EH (cell line): ENCODE measurements at places on chromosomes 2 and 18.
A peak's percentile ranks its signal among the peaks of the same experiment; 100 is the strongest.

DNA sequence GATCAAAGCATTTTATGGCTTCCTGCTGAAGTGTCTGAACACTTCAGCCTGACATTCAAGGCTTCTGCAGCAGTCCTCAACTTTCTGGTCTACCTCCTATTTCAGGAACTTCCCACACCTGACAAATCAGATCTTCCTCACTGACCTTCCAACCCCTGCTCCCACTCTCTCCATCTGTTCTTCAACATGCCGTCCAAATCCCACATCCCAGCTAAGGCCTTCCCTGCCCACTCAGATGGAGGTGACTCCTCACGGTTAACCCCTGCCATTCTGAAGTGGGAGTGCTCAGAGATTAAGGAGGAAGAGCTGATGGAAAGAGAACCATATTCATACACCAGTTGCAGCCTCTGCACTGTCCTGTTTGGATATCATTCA lies 104.8 kb downstream of the POLR1A start:
- no peak for DNase-seq

- DNase-seq = no peak
Measured at GRCh38 chr2:135573620-135574019, 42.3 kb downstream of the R3HDM1 start.

GRCh38 chr2:35598310-35598709 lies 757.3 kb upstream of the CRIM1 start:
- DNase-seq = no peak

GRCh38 chr2:46304635-46305034 lies 7.4 kb downstream of the EPAS1 start:
- DNase-seq = no peak

DNA sequence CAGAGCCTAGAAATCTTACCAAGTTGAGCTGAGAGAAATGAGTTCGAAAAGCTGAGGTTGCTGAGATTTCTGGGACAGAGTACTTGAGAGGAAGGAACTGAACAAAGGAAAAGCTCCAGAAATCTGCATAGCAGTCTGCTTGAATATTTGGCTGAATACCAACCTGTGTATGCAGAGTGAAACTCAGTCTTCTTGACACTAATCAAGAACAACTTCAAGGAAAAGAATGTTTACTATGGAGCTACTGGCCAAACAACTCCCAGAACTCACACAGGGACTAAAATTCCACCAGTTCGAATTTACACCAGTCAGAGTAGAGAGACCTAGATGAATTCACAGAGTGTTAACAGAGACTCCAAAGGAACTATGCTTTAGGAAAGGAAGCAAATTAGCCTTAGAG lies 66.5 kb downstream of the USP37 start:
- DNase-seq = peak; percentile 68

GRCh38 chr2:169819106-169819505 lies 5.6 kb downstream of the METTL5 start:
- DNase-seq = peak; percentile 44

DNA sequence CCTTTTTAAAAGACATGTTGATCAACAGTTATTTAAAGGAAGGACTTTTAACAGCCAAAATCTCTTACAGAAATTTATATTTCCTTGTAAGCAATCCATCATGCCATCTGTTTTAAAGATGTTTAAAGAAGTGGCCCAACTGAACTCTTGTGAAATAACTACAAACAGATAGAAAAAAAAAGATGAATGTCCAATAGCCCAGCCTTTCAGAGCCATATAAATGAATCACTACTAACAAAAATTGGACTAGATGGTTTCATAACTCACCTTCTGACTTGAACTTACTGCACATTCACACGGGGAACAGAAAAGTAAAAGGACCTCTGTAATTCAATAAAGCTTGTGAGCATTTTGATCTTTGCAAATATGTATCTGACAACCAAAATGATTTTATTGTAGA lies 319.0 kb upstream of the CHAC2 start:
- DNase-seq = no peak

DNA sequence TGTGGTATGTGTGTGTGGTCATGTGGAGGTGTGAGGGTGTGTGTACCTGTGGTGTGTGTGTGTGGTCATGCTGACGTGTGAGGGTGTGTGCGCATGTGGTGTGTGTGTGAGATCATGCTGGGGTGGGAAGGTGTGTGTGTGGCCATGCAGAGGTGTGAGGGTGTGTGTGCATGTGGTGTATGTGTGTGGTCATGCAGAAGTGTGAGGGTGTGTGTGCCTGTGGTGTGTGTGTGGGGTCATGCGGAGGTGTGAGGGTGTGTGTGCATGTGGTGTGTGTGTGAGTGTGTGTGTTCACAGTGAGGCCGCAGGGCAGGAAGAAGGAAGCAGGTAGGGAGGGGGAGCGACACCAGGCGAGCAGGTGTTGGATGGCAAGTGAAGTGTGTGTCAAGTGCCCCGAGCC lies 259.0 kb downstream of the LOXHD1 start:
- DNase-seq = no peak

- DNase-seq = peak; percentile 19
Measured at GRCh38 chr2:57141269-57141668, 905.3 kb upstream of the VRK2 start.

GRCh38 chr2:232674491-232674890 lies 22.6 kb upstream of the GIGYF2 start:
- DNase-seq = no peak

DNA sequence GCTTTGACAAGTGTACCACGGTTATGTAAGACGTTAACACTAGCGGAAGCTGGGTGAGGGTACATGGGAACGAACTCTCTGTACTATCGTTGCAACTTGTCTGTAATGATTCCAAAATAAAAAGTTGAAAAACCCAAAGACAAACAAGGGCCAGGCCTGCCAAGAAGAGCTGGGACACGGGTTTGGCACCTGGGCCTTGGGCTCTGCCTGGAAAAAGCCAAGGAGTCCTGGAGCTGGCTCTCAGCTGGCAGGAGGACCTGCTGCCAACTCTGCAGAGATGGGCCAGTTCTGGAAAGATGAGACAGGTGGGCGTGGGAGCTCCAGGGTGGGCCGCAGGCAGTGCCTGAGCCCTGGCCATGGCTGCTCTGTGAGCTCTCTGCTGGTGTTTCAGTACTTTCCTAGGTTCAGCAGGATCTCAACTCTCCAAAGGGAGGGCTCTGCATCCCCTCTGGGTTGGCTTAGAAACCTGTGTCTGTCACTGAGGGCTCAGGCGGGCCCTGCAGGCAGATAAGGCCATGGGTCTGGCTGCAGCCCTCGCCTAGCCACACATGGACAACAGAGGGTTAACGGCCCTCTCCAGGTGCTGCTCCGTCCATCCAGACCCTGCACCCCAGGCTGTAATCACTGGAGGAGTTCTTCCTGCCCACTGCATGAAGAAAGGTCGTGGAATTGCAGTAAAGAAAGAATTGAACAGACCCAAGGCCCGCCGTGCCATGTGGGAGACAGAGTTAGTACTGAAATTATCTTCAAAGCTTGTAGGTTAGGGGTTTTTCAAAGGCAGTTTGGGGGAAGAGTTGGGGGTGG lies 89.9 kb downstream of the RHOB start:
- DNase-seq = no peak

GRCh38 chr2:56450047-56450446 lies 266.3 kb downstream of the CCDC85A start:
- no peak for DNase-seq

- DNase-seq = no peak
Measured at GRCh38 chr2:216698293-216698692, 2.9 kb upstream of the IGFBP5 start.

DNA sequence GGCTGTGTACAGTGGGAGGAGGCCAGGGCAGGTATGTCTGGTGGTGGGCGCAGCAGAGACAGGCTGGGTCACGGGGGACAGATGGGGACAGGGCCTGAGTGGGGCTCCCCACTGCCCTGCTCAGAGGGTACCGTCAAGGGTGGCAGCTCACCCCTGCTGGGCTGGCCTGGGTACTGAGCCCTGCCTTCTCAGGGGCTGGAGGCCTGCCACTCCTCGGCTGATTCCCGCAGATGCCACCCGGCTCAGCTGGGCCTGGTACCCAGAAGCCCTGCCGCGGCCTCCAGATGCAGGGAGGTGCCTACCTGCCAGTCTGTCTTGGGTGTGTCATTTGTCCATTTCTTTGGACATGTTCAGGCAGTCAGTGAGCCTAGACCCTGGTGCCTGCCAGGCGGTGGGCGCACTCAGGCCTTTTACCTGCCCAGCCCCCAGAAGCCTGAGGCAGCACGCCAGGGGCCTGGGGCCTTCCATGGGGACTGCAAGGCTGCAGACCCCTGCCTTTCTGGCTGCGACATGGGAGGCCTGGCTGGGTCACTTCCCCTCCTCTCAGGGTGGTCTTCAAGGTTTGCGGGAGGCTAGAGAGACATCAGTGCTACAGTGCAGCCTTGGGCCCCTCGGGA lies 3.3 kb downstream of the SNORC start:
- no peak for DNase-seq

DNA sequence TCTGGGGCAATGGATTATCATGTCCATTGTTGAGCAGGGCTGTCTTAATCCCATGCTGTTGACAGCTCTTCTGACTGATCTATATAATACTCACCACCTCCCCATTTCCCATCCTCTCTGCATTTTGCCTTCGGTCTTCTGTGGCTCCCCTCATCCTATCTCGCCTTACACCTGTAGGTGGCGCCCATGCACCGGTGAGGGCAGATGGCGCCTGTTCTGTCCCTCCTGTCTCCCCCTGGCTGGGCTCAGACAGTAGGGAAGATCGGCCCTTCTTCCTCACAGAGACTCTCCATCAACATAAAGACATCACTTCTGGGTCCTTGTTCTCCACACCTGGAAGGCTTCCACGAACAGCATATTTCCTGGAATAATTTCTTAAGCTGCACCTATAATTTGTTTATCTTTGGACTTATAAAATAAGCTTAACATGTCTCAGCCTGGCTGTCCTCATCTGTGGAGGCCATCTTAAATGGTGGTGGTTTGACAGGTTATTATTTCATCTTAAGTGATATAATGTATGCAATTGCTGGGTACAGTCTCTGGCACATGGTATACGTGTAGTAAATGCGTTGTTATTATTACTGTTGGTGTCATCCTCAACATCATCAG lies 10.9 kb upstream of the CDH20 start:
- peak; percentile 68 for DNase-seq

GRCh38 chr2:86416146-86416545 lies 25.0 kb upstream of the KDM3A start:
- DNase-seq = no peak

GRCh38 chr2:224638301-224638823 lies 53.2 kb upstream of the CUL3 start:
- no peak for DNase-seq

DNA sequence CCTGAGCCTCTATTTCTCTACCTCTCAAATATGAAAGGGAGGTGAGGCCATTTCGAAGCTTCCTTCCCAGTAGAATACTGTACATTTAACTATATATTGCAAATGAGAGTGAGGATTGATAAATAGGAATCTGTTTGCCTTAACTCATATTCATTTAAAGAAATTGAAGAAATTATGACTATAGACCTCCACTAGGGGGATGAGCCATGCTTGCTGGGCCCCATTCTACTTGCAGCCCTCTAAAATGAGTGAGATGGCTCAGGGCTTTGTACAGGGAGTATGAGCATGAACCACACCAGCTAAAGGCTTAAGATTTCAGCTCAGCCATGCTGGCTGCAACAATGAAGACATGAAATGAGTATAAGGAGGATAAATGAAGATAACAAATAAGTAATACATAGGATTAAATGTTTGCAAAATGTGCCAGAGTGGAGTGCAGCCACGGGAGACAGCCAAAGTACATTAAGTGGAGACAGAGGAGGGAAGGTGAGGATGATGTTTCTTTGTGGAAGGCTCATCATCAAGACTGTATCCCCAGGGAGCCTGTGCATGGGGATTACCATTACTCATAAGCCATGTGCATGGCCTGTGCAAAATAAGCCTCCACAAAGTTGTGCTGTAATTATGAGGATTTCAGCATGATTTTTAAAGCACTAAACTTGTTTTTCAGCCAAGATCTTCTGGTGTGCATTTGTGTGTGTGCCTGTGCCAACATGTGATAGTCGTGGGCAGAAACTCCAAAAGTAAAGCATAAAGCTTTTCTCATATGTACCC lies 300.8 kb downstream of the CNTNAP5 start:
- peak; percentile 11 for DNase-seq

GRCh38 chr2:12826781-12827180 lies 110.0 kb downstream of the TRIB2 start:
- DNase-seq = no peak

DNA sequence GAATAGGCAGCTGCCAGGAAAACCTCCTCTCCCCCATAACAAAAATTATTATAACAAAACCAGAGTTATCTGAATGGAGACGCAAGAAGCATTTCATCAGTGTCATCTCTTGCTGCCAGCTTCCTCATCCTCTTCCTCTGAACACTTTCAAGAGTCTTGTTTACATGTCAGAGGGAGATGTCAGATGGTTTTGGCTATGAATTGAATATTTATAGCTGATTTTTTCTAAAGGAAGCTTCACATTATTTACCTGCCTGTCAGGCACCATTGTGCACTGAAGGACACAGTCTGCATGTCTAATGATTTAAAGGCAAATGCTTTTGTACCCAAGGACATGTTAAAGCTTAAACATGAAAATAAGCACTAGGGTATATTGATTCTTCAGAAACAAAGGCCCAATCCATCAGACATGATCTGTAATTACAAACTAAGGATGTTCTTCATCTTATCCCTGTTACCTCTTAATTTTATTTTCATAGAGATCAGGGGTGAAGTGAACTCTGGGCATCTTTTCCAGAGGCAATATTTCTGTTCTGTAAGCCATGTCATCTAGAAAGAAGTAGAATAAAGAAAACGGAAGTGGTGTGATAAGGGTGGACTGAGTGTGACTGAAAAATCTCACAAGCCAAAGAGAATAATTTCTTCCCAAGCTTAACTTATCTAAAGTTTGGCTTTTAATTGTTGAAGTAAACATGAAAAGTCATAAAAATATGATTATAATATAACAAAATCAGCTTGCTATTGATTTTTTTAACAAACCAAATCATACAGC lies 168.7 kb downstream of the ANKRD44 start:
- DNase-seq = no peak

- DNase-seq = peak; percentile 80
Measured at GRCh38 chr2:156430980-156431358, 5.2 kb upstream of the GPD2 start.

- no peak for DNase-seq
Measured at GRCh38 chr2:228140934-228141528, 40.5 kb downstream of the SPHKAP start.

- peak; percentile 33 for DNase-seq
Measured at GRCh38 chr2:142180820-142181533, 50.2 kb upstream of the LRP1B start.
